ENCODE measurements at places on chromosomes 2 and 18.

DNA sequence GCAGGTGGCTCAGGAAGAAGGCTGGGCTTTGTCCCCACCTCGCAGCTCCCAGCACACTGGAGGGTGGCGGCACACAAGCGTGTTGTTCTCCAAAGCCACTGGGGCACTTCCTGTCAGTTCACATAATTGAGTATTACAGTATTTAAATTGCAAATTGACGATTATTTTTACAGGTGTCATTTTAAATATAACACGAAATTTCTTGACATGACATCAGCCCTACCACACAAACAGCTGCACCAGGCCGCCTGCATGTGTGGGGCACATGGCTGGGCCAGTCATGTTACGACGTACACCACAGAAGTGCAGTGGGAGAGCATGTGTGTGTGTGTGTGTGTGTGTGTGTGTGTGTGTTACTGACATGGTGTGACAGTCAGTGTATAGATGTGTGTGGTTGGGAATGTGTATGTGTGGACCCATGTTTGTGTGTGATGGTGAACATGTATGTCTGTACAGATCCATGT, 155.6 kb downstream of the TTC32 start:
- no peak for DNase-seq

DNA sequence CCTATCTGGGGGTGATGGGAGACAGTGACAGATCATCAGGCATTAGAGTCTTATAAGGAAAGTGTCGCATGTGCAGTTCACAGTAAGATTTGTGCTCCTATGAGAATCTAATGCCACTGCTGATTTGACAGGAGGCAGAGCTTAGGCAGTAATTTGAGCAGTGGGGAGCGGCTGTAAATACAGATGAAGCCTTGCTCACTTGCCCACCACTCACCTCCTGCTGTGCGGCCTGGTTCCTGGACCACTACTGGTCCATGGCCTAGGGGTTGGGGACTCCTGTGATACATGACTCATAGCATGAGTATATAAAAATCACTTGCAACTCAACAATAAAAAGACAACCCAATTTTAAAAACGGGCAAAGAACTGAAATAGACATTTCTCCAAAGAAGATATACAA, 71.1 kb upstream of the ACAA2 start:
- DNase-seq: no peak

DNA sequence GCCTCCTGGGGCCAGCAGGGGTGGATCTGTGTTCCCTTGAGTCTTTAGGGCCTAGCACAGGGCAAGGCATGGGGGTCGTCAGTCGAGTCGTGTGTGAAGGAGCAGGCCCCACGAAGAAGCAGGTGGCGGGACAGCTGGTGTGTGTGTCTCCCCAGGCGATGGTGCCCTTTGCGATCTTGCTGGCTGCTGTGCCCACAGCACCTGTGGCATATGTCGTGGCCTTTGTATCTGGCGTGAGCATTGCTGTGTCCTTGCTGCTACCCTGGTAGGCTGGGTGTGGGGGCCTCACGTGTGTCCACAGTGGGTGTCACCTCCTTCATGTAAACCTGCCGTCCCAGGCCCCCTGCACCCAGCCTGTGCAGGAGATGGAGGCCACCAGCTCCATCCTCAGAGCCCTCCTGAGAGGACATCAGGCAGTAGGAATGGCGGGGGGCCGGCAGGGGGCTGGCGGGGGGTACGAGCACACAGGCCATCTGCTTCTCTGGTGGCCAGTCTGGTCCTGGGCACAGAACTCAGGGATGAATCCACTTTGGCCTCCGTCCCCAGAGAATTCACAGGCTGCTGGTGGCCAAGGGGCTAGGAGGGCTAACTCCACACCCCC, 13.2 kb downstream of the MFSD2B start:
- no peak for DNase-seq

DNA sequence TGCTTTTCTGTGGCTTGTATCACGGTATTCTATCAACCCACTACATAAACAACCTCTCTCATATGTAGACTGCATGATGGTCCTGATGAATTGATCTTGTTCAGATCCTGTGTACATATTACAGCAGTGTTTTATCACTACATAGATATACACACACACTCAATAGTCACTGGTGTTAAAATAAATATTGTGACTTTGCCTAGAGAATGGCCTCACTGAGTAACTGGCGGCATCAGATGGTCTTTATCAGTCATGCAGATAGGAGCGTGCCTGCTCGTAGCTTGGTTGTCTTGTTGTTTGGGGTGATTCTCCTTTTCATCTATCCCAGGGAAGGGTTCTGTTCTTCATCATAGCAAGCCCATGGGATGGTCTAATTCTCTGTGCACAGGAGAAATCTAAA, 18.4 kb upstream of the CTAGE1 start:
- no peak for DNase-seq

- no peak for DNase-seq
Observed at GRCh38 chr2:42959234-42960001, 167.0 kb upstream of the HAAO start.

- DNase-seq: no peak
Observed at GRCh38 chr2:96506907-96507240, 1.7 kb upstream of the NEURL3 start.

- DNase-seq: no peak
Observed at GRCh38 chr2:239261796-239262483, 138.9 kb downstream of the HDAC4 start.

GRCh38 chr2:218047536-218048225, 21.4 kb upstream of the RUFY4 start:
- no peak for DNase-seq

DNA sequence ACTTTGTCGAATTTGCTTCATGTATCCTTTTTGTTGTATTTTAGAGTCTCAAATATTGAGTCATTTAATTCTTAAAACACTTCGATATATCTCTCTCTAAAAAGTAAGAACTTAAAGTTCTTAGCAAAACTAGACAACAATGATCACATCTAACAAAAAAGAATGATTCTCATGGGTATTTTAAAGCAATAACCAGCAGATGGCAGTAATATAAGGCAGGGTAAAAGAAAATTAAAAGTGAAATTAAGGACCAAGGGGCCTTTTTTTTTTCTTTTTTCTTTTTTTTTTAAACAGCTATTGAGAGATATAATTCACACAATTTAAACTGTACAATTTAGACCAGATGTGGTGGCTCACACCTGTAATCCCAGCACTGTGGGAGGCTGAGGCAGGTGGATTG, 9.9 kb upstream of the AOX1 start:
- no peak for DNase-seq

DNA sequence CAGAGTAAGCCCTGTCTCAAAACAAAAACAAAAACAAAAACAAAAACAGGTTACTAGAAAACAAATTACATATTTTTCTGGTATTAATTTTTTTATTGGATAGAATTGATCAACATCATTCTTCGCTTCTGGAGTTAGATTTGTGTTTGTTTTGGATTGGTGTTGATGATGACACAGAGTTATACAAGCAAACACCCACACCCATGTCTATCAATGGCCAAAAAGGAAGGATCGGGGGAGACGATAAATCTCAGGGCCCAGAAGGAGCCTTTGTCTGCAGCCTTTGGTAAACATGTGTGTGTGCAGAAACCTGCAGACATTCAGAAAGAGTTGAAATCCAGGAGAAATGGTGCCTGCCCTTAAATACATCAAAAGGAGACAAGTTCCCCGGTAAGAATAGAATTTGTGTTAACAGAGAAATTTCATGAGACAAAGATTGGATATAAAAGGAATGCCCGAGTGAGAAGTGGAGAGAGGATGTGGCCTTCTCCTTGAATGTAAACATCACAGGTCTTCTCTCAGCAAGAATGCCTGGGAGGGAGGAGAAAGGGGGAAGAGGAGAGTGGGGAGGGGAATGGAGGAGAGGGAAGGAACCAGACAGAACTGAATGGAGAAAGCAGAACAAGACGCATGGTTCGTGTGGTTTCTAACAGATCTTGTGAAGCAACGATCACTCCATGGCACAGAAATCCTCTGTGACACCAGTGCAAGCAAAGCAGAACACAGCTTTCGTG, 40.4 kb upstream of the TMEM178A start:
- no peak for DNase-seq

- DNase-seq: no peak
Observed at GRCh38 chr18:75530566-75531211, 103.2 kb upstream of the SMIM21 start.

Data from NCI-H748 treated with DMSO at 0.1 percent for 48 hours (cell line).